ENCODE measurements at places on chromosomes 2 and 18. TPM values are rescaled to one million over a fixed set of nuclear protein-coding genes. Genes with fewer than 3 reads are reported as not detected.

Gene STAT4
- 1.3 TPM for polyA plus RNA-seq

Gene TMEM163
- not detected for polyA plus RNA-seq

Gene SLC1A4
- 24.8 TPM for polyA plus RNA-seq

Gene CLK1
- 66.0 TPM for polyA plus RNA-seq

Gene TXNL4A
- 131 TPM for polyA plus RNA-seq

Gene MAPK4
- polyA plus RNA-seq: not detected

Gene C2orf80
- polyA plus RNA-seq: not detected

Gene LYPD6B
- polyA plus RNA-seq: 0.21 TPM

Gene HK2
- polyA plus RNA-seq: 13.3 TPM

Gene ERICH2
- polyA plus RNA-seq: not detected

Gene RFX8
- 2.3 TPM for polyA plus RNA-seq

Gene NOSTRIN
- polyA plus RNA-seq: not detected

Gene OSBPL6
- 4.5 TPM for polyA plus RNA-seq

Gene MC2R
- polyA plus RNA-seq: not detected

Gene CAB39
- 72.7 TPM for polyA plus RNA-seq

Gene AKAIN1
- polyA plus RNA-seq: not detected

Gene CYS1
- 0.12 TPM for polyA plus RNA-seq

All from AG04450 (cell line).